Heart left ventricle (tissue), 16 donors: ENCODE measurements at places on chromosomes 3 and 15.

- no peak for DNase-seq
- H3K27me3 ChIP-seq = no peaks in the 10 kb centered on the region
- peaks cover 2% of the 10 kb centered on the region for H3K36me3 ChIP-seq
Measured at GRCh38 chr3:154123906-154124305, 2.7 kb downstream of the ARHGEF26 start.

DNA sequence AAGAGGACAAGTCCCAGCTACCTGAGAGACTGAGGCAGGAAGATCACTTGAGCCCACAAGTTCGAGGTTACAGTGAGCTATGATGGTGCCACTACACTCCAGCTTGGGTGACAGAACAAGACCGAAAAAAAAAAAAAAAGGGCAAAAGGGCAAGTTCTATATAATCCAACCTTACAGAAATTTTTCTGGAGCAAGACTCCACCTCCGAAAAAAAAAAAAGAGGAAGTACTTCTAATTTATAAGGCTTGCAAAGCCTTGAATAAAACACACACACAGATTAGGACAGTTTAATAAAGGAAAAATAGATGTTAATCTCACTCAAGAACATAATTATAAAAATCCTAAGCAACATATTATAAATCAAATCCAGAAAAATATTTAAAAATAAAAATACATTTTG, 14.4 kb upstream of the XYLB start:
- H3K36me3 ChIP-seq = no peaks in the 10 kb centered on the region
- DNase-seq = no peak
- no peaks in the 10 kb centered on the region for H3K27me3 ChIP-seq
- no peak overlapping the region for H3K4me3 ChIP-seq
- H3K27ac ChIP-seq = no peak overlapping the region

DNA sequence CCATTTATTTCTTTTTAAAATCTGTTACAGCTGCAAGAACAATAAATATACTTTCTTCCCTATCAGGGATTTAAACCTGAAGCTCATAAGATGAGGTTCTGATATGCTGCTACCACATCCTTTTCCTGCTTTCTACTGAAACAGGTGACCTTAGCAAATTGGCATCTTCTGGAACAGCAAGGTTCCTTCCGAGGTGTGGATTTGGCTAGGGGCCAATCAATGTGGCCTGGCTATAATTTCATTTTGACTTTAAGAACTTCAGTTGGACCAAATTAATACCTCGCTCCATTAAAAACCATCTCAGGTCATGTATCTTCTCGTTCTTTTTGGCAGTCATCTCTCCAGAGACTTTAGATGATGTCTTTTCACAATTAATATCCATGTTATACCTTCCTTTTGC, 53.4 kb upstream of the C3orf80 start:
- no peak overlapping the region for H3K27ac ChIP-seq
- H3K36me3 ChIP-seq = no peaks in the 10 kb centered on the region
- DNase-seq = no peak
- H3K4me1 ChIP-seq = no peaks in the 10 kb centered on the region

DNA sequence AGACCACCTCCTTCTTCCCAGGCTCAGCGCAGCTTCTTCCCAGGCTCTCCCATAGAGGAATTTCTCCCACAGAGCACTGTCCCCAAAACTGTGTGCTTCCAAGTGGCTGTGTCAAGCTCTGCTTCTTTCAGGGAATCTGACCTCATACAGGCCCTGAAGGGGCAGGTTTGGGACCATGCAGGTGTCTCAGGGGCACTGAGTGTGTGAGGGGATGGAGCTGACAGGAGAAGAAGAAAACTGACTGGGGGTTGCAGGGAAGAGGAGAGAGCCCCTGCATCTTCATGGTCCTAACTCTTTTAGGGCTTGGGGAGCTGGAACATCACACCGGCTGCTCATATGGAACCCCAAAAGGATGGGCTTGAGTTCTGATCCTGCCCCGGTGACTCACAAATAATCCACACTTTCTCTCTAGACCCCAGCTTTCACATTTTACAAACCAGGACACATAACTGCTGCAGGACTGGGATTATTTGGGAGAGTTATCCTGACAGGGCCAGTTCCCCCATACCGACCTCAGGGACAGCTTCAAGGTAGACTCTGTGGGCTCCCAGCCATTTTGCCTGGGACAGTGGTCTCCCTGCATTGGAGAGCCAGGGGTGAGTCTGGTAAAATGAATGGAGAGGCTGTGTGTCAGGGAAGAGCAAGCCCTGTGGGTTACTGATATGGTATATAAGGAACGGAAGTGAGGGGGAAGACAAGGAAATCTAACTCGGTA, 316.1 kb downstream of the TLE3 start:
- no peaks in the 10 kb centered on the region for H3K36me3 ChIP-seq
- DNase-seq = no peak
- H3K27me3 ChIP-seq = peaks cover 13% of the 10 kb centered on the region
- H3K27ac ChIP-seq = no peak overlapping the region
- H3K4me1 ChIP-seq = peaks cover 10% of the 10 kb centered on the region
- no peak overlapping the region for H3K4me3 ChIP-seq

DNA sequence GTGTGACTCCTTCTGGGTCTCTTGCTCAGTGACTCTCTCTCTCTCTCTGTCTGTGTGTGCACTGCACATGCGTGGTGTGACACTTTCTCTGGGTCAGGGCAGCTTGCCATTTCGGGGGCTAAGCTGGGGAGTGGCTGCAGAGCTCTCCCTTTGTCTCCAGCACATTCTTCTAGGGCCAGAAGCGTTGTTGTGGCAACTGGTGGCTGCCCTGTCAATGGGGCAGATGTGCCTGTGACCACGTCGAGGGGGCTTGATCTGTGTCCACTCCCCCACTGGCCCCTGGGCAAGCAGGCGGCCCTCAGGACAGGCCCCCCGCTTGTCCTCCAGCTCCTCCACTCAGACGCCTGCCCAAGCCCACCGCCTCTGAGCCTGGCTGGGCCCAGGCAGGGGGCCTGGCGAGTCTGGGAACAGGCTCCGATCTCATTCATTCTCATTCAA, 67.8 kb downstream of the WNT7A start:
- H3K4me3 ChIP-seq = no peak overlapping the region
- DNase-seq = no peak
- no peaks in the 10 kb centered on the region for H3K4me1 ChIP-seq
- no peak overlapping the region for H3K27ac ChIP-seq
- H3K27me3 ChIP-seq = no peaks in the 10 kb centered on the region

DNA sequence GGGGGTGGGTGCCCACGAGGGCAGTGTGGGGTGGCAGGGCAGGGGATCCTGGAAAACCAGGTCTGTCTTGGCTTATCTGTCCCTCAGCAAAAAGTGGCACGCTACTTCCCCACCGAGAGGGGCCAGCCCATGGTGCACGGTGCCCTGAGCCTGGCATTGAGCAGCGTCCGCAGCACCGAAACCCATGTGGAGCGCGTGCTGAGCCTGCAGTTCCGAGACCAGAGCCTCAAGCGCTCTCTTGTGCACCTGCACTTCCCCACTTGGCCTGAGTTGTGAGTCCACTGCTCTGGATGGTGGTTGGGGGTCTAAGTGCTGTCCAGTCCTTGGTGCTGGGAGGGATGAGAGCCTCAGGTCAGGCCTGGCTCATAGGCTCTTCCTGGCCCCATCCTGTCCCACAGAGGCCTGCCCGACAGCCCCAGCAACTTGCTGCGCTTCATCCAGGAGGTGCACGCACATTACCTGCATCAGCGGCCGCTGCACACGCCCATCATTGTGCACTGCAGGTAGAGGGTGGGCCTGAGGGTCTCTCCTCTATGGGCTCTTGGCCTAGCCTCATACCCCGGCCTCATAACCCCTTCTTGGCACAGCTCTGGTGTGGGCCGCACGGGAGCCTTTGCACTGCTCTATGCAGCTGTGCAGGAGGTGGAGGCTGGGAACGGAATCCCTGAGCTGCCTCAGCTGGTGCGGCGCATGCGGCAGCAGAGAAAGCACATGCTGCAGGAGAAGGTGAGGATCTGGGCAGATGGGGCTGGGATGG, 31.1 kb downstream of the PTPN23 start:
- no peak overlapping the region for H3K4me3 ChIP-seq
- H3K4me1 ChIP-seq = no peaks in the 10 kb centered on the region

- H3K4me3 ChIP-seq = peak overlapping the region; percentile 46
- DNase-seq = peak; percentile 87
- no peaks in the 10 kb centered on the region for H3K36me3 ChIP-seq
- no peaks in the 10 kb centered on the region for H3K27me3 ChIP-seq
- H3K4me1 ChIP-seq = peaks cover 35% of the 10 kb centered on the region
Measured at GRCh38 chr15:99486371-99487336, 79.1 kb upstream of the MEF2A start.

DNA sequence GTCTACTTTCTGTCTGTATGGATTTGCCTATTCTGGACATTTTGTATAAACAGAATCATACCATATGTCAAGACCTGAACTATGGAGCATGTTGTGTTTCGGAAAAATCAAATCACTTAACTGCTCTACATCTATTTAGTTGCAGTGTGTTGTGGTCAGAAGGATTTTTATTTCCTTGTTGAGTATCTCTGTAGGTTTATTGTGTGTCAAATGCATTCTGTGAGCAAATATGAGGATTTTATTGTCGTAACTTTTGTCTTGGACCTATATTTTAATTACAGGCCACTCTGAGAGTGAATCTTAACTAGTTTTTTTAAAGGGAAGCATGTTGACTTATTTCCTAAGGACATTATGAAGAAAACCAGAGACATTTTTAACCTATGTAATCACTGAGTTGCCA, 84.6 kb upstream of the MYZAP start:
- no peaks in the 10 kb centered on the region for H3K36me3 ChIP-seq
- no peak overlapping the region for H3K27ac ChIP-seq
- DNase-seq = no peak
- H3K4me3 ChIP-seq = no peak overlapping the region
- no peaks in the 10 kb centered on the region for H3K27me3 ChIP-seq

DNA sequence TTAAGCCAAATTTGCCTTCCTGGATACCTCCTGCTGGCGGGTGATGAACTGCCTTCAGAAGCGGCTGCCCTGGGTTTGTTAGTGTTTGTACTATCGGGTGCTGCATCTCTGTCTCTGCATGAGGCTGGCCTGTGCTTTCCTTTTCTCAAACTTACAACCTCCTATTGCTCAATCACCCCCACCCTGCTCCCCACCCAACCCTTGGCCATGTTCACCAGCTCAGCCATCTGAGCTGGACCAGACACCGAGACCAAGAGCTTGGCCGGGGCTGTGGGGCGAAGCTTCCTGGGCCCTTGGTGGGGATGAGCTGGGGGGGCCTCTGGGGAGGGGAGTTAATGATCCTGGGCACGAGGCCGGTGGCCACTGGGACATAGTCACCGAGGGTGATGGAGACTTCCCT, 16.8 kb upstream of the FBLN2 start:
- DNase-seq = peak; percentile 63
- H3K36me3 ChIP-seq = no peaks in the 10 kb centered on the region
- H3K4me1 ChIP-seq = no peaks in the 10 kb centered on the region
- H3K4me3 ChIP-seq = no peak overlapping the region
- H3K27ac ChIP-seq = no peak overlapping the region

- H3K27me3 ChIP-seq = no peaks in the 10 kb centered on the region
- no peak overlapping the region for H3K27ac ChIP-seq
- no peak overlapping the region for H3K4me3 ChIP-seq
- H3K4me1 ChIP-seq = no peaks in the 10 kb centered on the region
Measured at GRCh38 chr3:9314796-9315195, 48.1 kb upstream of the THUMPD3 start.

GRCh38 chr3:118692416-118692815, 342.2 kb downstream of the IGSF11 start:
- no peaks in the 10 kb centered on the region for H3K27me3 ChIP-seq
- H3K36me3 ChIP-seq = no peaks in the 10 kb centered on the region
- H3K4me1 ChIP-seq = no peaks in the 10 kb centered on the region
- no peak overlapping the region for H3K27ac ChIP-seq
- no peak overlapping the region for H3K4me3 ChIP-seq
- no peak for DNase-seq

- no peaks in the 10 kb centered on the region for H3K27me3 ChIP-seq
- no peak overlapping the region for H3K4me3 ChIP-seq
- H3K4me1 ChIP-seq = no peaks in the 10 kb centered on the region
- no peak overlapping the region for H3K27ac ChIP-seq
Measured at GRCh38 chr3:117700573-117701360, 991.2 kb downstream of the TUSC7 start.

- peaks cover 7% of the 10 kb centered on the region for H3K36me3 ChIP-seq
- peaks cover 21% of the 10 kb centered on the region for H3K4me1 ChIP-seq
- no peak for DNase-seq
- no peak overlapping the region for H3K4me3 ChIP-seq
- no peak overlapping the region for H3K27ac ChIP-seq
- no peaks in the 10 kb centered on the region for H3K27me3 ChIP-seq
Measured at GRCh38 chr15:66855041-66855440, 153.0 kb downstream of the SMAD6 start.

DNA sequence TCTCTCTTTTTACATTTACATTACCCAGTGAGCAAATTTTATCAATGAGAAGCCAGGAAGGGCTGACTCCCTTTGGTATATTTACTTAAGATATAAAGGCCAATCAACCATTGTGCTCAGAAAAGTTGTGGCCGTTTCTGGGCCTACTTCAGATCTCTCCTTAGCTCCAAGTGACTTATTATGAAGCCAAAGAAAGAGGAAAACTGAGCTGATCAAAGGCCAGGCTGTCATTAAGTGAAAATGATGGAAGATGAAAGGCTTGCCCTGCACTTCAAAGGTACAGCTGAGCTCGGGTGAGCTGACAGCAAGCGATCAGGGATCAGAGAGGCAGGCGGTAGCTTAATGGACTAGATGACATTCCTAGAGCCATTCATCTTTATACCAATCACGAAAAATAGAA, 24.8 kb downstream of the VGLL4 start:
- H3K27ac ChIP-seq = no peak overlapping the region
- no peak overlapping the region for H3K4me3 ChIP-seq
- DNase-seq = no peak
- peaks cover 33% of the 10 kb centered on the region for H3K4me1 ChIP-seq
- no peaks in the 10 kb centered on the region for H3K27me3 ChIP-seq
- no peaks in the 10 kb centered on the region for H3K36me3 ChIP-seq

GRCh38 chr15:55319537-55320237, 665 bp downstream of the PIGB start:
- no peak for DNase-seq
- no peaks in the 10 kb centered on the region for H3K27me3 ChIP-seq
- H3K4me1 ChIP-seq = peaks cover 32% of the 10 kb centered on the region
- no peaks in the 10 kb centered on the region for H3K36me3 ChIP-seq

DNA sequence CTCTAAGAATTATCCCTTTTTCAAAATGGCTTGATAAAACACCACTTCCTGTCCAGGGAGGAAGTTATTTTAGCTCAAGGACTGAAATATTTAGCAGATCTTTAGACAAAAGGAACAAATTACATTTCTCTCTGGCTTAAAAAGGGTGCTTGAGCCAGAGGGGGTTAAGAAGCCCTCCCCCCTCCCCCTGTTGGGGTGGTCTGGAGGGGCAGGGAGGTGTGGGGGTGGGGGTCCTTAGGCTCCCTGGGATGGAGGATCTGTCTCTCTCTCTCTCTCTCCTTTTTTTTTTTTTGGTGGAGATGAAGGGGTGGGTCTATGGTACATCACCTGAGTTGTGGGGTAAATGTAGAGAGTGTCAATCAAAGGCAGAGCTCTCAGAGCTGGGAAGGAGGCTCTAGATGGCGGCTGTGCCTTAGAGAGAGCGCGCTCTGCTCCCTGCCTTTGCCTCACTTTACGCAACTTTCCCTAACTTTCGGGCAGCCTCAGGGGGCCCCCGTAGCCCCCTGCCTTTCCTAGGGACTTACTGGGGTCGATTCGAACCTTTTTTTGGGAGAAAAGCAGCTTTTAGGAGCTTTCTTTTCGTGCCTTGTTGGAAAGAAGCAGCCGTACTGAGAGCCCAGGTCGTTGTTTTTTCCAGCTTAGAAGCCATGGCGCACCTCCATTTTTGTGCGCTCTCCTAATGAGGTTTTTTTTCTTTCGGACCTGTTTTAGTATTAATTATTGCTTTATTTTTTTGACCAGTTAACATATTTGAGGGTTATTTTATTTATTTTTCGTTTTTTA, at the start of gene CHD2:
CHD2 (plus strand) TSS at position 377 of the 783 bp plus-strand sequence. CDS start 914 bp downstream, outside the sequence.
- no peak for DNase-seq
- peaks cover 69% of the 10 kb centered on the region for H3K4me1 ChIP-seq
- H3K4me3 ChIP-seq = peak within 1 kb of the TSS; percentile 63
- H3K27me3 ChIP-seq = no peaks in the 10 kb centered on the region
